Type B pancreatic cell (in vitro differentiated cells): ENCODE measurements at places on chromosomes 12 and 14.

GRCh38 chr12:98232753-98233390 lies 282.5 kb upstream of the TMPO start:
- no peak for DNase-seq

DNA sequence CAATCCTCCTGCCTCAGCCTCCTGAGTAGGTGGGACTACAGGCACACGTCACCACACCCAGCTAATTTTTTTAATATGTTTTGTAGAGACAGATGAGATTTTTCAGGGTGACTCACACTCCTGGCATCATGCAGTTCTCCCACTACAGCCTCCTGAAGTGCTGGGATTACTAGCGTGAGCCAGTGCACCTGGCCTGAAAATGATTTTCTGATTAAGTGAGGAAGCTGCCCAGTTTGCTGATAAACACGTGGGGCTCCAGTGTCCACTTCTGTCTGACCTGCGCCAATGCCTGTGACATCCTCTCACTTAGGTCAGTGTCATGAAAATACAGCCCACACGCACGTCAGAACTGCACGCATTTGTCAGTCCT lies 37.0 kb upstream of the SFSWAP start:
- DNase-seq: peak; percentile 24

DNA sequence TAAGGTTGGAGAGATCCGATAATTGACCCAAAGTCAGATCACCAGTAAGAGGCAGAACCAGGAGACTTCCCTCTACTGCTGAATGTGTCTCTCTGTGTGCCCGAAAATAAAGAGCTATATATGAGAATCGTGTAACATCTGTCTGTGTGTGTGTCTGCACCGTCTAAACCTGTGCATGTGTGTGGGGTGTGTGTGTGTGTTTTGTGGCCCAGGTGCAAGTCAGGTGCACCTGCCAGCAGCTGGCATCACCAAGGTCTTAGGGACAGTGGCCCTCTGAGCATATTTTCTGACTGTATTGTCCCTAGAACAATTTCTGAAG lies 24.7 kb upstream of the KRT78 start:
- DNase-seq: no peak

- DNase-seq: no peak
Measured at GRCh38 chr12:78732481-78732880, 132.1 kb upstream of the SYT1 start.

DNA sequence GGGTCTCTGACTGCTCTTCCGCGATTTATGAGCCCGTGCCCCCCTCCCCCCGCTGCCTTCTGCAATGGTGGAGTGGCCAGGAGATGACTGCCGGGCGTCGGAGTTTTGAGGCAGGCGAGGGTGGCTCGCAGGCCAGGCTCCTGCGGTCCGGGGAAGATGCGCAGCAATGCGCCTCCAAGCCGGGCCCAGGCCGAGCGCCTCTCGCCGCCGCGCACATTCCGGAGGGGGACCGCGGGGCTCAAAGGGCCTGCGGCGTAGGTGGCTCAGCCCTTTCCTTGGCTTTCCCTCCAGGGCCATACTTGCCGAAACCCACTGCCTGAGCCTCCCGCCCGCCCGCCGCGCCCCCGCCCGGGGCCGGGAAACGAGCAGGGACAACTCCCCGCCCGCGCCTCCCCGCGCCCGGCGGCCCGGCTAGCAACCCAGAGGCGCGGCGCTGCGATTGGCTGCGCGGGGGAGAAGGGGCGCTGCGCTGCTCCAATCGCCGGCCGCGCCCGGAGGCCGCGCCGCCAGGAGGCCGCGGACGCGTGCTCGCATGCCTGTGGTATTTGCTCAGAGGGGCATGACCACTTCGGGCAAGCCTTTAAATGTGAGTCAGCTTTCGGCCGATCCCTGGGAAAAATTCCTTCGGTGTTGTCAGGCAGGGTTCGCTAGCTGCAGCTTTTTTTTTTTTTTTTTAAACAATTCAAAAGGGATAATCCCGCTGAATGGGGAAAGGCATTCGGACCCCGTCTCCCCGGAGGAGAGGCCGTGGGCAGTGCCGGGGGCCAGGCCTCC lies 157.9 kb upstream of the PARP11 start:
- peak; percentile 94 for DNase-seq

DNA sequence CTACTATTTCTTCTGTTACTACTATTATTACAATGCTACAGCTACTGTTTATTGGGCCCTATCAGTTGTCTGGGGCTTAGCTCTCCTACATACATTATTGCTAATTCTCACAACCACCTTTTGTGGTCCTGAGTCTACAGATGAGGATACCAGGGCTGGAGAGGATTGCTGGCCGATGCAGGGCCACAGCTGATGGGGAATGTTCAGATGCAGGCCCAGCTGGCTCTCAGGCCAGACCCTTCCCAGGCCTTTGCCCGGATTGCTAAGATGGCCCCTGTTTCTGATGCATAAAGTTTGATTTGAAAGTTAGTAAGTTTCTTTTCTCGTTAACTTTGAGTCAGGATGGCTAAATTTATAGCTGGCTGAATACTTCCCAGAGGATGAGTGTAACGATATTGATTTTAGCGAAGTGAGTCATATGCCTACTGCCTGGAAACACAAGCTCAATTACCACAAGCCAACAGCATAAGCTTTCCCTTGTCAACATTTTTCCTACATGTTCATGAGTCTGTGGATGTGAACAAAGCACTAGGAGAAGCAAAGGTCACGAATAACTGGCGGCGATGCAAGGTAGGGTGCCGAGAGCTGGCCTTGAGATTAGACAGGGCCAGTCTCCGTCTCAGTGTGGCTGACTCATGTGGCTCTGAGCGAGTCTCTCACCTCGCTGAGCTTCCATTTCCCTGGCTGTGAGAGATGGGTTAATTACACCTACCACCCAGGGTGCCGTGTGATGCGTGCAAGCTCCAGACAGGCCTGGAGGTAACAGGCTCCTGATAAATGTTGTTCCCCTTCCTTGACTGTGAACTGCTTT lies 111.0 kb downstream of the BEGAIN start:
- no peak for DNase-seq
